ENCODE measurements at places on chromosomes 12 and 14. TPM values are rescaled to one million over a fixed set of nuclear protein-coding genes. Genes with fewer than 3 reads are reported as not detected.

DNA sequence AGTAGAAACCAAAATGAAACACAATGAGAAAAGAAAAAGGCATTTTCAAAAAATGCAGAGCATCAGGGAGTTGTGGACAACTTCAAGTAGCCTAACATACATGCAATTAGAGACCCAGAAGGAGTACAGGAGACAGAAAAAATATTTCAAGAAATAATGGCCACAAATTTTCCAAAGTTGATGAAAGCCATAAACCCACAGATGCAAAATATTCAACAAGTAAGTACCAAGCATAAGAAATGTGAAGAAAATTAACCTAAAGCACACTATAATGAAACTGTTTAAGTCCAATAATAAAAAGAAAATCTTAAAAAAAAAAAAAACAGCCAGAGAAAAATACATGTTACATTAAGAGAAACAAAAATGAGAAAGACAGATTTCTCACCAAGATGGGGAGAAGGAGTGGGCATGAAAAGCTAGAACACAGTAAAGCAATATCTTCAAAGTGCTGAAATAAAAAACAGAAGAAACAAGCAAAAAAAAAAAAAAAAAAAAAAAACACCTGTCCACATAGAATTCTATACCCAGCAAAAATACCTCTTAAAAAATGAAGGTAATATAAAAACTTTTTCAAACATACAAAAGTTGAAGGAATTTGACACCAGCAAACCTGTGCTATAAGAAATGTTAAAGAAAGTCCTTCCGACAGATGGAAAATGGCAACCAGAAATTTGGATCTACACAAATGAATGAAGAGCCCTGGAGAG lies 77.1 kb downstream of the PRKAB1 start:
- no peak overlapping the region for H3K27ac ChIP-seq
- H3K4me3 ChIP-seq: no peak overlapping the region

DNA sequence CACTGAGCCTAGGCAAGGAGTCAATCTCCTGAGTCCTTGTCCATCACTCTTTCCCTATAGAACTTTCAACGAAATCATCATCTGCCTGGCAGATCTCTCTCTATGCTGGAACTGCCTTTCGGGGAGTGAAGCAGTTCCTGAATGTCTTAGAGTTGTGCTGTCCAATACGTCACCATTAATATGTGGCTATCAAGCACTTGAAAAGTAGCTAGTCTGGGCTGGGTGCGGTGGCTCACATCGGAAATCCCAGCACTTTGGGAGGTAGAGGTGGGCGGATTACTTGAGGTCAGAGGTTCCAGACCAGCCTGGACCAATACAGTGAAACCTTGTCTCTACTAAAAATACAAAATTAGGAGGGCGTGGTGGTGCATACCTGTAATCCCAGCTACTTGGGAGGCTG lies 35.1 kb downstream of the NRDE2 start:
- H3K27ac ChIP-seq: no peak overlapping the region
- no peaks in the 10 kb centered on the region for H3K27me3 ChIP-seq
- H3K4me3 ChIP-seq: no peak overlapping the region
- DNase-seq: no peak
- H3K36me3 ChIP-seq: peaks cover 13% of the 10 kb centered on the region

GRCh38 chr12:90062799-90063198 lies 354.2 kb upstream of the ATP2B1 start:
- no peak overlapping the region for H3K27ac ChIP-seq
- no peaks in the 10 kb centered on the region for H3K4me1 ChIP-seq
- no peak overlapping the region for H3K4me3 ChIP-seq
- no peaks in the 10 kb centered on the region for H3K36me3 ChIP-seq
- H3K27me3 ChIP-seq: no peaks in the 10 kb centered on the region

DNA sequence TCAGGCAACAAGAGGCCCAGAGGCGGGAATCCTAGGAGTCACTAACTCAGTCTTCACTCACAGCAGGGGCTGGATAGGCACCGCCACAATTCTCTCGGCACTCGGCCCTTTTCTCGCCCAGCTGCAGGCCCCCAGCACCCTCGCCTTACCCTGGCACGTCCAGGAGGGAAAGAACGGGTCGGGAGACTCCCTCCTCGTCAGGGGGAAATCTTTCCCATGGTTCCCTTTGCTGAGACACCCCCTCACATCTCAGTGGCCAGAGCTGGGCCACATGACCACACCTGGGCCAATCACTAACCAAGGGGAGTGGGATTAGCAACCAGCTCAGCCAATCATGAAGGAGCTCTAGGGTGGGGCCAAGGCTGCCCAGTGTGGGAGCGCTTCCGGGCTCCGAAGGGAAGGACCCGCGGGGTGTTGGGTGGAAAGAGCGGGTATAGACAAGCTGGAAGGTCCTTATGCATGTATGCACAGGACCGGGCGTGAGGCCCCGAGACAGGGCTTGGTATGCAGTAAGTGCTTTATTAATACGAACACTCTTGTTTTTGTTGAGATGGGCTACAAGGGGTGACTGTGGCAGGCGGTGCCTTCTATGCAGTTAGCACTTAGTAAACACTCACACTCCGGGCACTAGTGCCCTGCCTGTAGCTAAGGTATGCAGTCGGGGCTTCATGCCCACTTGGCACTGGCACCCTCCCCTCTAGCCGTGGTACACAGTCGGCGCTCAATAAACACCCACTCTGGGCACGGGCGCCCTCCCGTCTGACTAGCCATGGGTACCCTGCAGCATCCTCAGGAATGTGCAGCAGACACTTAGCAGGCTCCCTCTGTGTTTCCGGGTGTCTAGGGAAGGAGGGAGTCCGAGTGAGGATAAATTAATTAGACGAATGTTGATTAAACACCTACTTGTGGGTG lies 40.3 kb downstream of the ADGRD1 start:
- no peaks in the 10 kb centered on the region for H3K36me3 ChIP-seq
- H3K27me3 ChIP-seq: peaks cover 11% of the 10 kb centered on the region
- no peak overlapping the region for H3K4me3 ChIP-seq
- no peak for DNase-seq
- no peaks in the 10 kb centered on the region for H3K4me1 ChIP-seq
- no peak overlapping the region for H3K27ac ChIP-seq

ZNF219 gene
- 7.2 TPM for total RNA-seq

DNA sequence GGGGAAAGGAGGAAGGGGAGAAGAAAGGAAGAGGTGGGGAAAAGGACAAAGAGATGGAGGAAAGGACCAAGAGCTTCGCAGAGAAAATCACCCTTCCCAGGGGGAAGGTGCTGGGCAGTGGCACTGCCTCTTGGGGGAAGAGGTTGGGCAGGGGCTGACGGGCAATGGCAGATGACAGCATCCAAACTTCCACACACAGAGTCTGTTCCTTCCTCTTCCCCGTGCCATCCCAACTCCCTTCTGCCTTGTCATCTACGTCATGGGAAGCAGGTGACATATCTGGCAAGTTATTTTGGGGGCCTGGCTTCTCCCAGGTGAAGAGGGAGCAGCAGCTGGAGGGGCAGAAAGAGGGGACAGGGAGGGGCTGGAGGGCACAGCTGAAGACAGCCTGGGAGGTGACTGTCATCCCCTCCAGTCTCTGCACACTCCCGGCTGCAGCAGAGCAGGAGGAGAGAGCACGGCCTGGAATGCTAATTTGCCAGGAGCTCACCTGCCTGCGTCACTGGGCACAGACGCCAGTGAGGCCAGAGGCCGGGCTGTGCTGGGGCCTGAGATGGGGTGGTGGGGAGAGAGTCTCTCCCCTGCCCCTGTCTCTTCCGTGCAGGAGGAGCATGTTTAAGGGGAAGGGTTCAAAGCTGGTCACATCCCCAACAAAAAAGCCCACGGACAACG lies 43.9 kb upstream of the IQSEC3 start:
- peak overlapping the region; percentile 28 for H3K27ac ChIP-seq
- DNase-seq: no peak
- H3K27me3 ChIP-seq: no peaks in the 10 kb centered on the region
- peaks cover 12% of the 10 kb centered on the region for H3K36me3 ChIP-seq
- H3K4me3 ChIP-seq: no peak overlapping the region
- H3K4me1 ChIP-seq: peaks cover 13% of the 10 kb centered on the region

DNA sequence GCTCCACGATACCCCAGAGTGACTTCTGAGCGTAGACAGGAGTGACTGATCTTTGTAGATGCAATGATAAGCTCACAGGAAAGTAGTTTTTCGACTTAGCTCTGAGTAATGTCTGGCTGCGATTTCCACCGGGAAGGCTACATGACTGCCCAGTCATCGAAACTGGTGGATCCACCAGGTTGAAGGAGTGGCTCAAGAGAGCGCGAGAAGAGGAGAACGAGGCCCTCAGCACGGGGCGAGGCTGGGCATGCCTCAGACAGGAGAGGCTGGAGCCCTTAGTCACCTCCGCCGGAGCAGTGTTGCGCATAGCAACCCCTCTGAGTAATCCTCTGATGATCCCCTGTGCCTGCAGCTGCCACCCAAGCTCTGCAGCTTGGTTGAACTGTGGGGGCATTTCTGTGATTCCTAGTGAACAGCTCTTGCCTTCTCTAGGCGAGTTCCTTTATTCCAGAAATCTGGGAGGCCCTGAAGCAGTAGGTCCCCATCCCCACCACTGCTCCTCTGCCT lies 25.6 kb downstream of the ELK3 start:
- H3K4me1 ChIP-seq: peaks cover 27% of the 10 kb centered on the region
- H3K4me3 ChIP-seq: no peak overlapping the region
- H3K27ac ChIP-seq: peak overlapping the region; percentile 3
- DNase-seq: no peak
- H3K27me3 ChIP-seq: no peaks in the 10 kb centered on the region

DNA sequence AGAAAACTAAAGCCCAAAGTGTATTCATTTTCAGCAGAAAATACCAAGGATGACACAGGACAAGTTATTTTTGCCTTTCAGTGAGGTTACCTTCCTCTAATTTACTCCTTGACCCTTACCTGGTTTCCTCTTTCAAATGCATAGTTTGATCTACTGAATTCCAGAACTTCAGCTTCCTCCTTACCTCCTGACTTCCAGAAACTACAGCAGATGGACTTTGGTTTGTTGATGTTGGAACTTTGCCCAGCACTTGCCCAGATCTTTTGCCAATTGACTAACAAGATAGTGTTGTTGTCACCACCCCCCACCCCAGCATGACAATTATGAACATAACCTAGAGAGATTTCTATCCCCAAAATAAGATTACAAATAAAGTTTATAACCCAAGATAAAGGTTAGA lies 63.2 kb downstream of the NAV3 start:
- H3K4me1 ChIP-seq: no peaks in the 10 kb centered on the region
- no peak overlapping the region for H3K4me3 ChIP-seq
- DNase-seq: no peak
- H3K27me3 ChIP-seq: no peaks in the 10 kb centered on the region
- H3K36me3 ChIP-seq: no peaks in the 10 kb centered on the region

TRPV4 gene
- total RNA-seq: not detected

- no peak overlapping the region for H3K27ac ChIP-seq
- DNase-seq: no peak
- no peaks in the 10 kb centered on the region for H3K36me3 ChIP-seq
- H3K4me3 ChIP-seq: no peak overlapping the region
- no peaks in the 10 kb centered on the region for H3K27me3 ChIP-seq
Measured at GRCh38 chr12:132465269-132466190, 24.4 kb upstream of the FBRSL1 start.

DNA sequence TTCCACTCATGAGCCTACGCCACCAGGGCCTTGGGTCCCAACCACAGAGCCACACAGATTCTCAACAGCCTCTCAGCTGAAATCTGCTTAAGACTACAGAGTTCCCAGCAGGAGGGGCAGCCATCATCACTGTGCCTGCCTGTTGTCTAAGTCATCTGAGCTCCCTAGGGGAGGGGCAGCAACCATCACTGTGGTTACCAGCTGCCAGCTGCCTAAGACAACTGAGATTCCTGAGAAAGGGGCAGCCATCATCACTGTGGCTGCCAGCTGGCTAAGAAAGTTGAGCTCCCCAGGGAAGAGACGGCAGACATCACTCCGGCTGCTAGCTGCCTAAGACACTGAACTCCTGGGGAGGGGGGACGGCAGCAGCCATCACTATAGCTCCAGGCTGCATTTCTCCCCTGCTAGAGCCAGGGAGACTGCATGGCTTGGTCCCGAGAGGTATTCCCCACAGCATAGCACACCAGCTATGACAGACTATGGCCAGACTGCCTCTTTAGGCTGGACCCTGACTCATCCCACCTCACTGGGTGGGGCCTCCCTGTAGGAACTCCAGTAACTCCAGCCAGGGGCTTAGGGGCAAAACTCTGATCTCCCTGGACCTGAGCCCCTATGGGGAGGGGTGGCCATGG lies 37.2 kb upstream of the C14orf132 start:
- H3K4me1 ChIP-seq: no peaks in the 10 kb centered on the region
- peaks cover 39% of the 10 kb centered on the region for H3K27me3 ChIP-seq
- no peak overlapping the region for H3K4me3 ChIP-seq
- DNase-seq: no peak
- H3K36me3 ChIP-seq: no peaks in the 10 kb centered on the region

DNA sequence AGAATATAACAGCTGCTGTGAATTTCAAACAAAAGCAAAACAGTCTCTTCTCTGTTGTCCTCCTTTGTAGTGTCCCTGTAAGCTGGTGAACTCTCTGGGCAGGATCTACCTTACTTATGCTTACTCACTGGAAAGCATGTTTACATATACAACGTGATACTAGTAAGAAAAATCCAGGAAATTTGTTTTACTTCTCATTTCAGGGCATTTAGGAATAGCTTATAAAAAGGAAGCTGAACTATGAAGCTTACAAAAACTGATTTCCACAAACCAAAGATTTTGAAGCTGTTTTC lies 311.0 kb downstream of the NOVA1 start:
- H3K4me1 ChIP-seq: no peaks in the 10 kb centered on the region
- H3K27ac ChIP-seq: no peak overlapping the region
- no peak overlapping the region for H3K4me3 ChIP-seq
- no peaks in the 10 kb centered on the region for H3K27me3 ChIP-seq
- DNase-seq: no peak
- H3K36me3 ChIP-seq: no peaks in the 10 kb centered on the region

GRCh38 chr12:131330106-131330815 lies 376.6 kb downstream of the ADGRD1 start:
- peaks cover 7% of the 10 kb centered on the region for H3K27me3 ChIP-seq
- no peaks in the 10 kb centered on the region for H3K36me3 ChIP-seq
- H3K27ac ChIP-seq: no peak overlapping the region
- DNase-seq: no peak
- H3K4me3 ChIP-seq: no peak overlapping the region
- H3K4me1 ChIP-seq: no peaks in the 10 kb centered on the region

DNA sequence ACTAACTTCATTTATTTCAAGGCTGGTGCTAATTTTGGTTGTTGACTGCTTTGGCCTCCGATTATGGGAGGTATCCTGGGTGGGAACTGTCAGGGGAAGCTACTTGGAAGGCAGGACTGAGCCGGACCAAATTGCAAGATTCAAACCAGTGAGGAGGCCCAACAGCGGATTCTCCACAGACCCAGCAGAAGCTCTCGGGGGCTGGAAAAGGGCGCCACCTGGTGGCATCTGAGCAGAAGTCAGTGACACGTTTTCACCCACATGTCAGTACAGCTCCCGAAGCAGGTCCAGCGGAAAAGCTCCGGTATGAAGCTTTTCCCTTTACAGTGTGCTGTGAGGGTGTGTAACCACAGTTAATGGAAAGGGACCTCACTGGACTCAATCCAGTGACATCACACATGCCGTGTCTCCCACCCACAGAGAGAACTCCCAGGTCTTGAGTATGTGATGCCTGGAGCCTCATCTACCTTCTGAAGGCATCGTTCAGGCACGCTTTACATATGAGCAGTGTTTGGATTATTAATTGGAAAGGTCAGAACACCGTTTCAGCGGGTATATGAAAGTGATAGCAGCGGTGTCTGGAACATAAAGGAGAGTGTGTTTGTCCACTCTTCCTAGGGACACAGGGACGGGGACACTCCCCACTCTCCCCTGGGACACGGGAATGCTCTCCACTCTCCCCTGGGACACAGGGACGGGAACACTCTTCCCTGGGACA lies 3.6 kb upstream of the P2RX2 start:
- peaks cover 13% of the 10 kb centered on the region for H3K36me3 ChIP-seq
- H3K27ac ChIP-seq: no peak overlapping the region
- no peak overlapping the region for H3K4me3 ChIP-seq
- H3K4me1 ChIP-seq: peaks cover 7% of the 10 kb centered on the region
- DNase-seq: peak; percentile 86

RNASE2 gene
- not detected for total RNA-seq

All from activated CD8-positive, alpha-beta T cell treated with anti-CD3 and anti-CD28 coated beads for 36 hours (primary cell).